ENCODE measurements at places on chromosomes 12 and 14. TPM values are rescaled to one million over a fixed set of nuclear protein-coding genes. Genes with fewer than 3 reads are reported as not detected.
A peak's percentile ranks its signal among the peaks of the same experiment; 100 is the strongest.

The ACVRL1 gene
- 14.9 TPM for total RNA-seq

The AMIGO2 gene
- 2.0 TPM for total RNA-seq

The ERBB3 gene
- total RNA-seq = 1.4 TPM

The TGFB3 gene
- total RNA-seq = 9.0 TPM

The ZNF605 gene
- 9.0 TPM for total RNA-seq

The PAPLN gene
- total RNA-seq = 8.7 TPM

The PTPRO gene
- 3.9 TPM for total RNA-seq

The FBXO21 gene
- 16.0 TPM for total RNA-seq

The KRT82 gene
- 0.05 TPM for total RNA-seq

DNA sequence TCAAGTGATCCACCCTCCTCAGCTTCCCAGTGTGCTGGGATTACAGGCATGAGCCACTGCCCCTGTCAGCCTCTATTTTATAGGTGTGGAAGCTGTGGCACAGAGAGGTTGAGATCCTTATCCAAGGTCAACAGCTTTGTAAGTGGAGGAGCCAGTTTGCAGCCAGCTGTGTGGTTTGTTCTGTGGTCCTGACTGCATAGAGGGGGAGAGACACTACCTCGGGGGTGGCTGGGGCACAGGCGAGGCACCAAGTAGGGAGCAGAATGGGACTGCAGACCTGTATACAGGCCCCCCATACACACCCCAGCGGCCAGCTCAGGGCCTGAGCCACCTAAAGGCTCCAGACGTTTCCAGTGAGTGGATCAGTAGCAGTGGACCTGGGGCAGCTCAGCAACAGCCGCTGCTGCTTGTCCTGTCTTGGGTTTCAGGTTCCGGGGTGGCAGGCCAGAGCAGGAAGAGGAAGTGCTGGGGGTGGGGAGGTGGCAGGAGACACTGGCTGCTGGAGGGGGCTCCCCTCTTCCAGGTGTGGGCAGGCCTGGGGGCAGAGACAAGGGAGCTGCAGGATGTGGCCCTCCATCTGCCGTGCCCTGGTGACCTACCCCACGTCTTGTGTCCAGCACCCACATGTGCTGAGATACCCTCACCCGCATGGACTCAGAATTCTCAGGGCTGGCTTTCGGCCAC, 11.0 kb downstream of the ORAI1 start:
- H3K27me3 ChIP-seq = no peaks in the 10 kb centered on the region
- H3K4me1 ChIP-seq = peaks cover 67% of the 10 kb centered on the region
- peak overlapping the region; percentile 95 for H3K27ac ChIP-seq
- DNase-seq = peak; percentile 67
- H3K36me3 ChIP-seq = peaks cover 18% of the 10 kb centered on the region
- peak overlapping the region; percentile 29 for H3K4me3 ChIP-seq

- peak overlapping the region; percentile 85 for H3K27ac ChIP-seq
- peak; percentile 65 for DNase-seq
- no peak overlapping the region for H3K4me3 ChIP-seq
Observed at GRCh38 chr14:69685218-69685616, 73.8 kb downstream of the SUSD6 start.

DNA sequence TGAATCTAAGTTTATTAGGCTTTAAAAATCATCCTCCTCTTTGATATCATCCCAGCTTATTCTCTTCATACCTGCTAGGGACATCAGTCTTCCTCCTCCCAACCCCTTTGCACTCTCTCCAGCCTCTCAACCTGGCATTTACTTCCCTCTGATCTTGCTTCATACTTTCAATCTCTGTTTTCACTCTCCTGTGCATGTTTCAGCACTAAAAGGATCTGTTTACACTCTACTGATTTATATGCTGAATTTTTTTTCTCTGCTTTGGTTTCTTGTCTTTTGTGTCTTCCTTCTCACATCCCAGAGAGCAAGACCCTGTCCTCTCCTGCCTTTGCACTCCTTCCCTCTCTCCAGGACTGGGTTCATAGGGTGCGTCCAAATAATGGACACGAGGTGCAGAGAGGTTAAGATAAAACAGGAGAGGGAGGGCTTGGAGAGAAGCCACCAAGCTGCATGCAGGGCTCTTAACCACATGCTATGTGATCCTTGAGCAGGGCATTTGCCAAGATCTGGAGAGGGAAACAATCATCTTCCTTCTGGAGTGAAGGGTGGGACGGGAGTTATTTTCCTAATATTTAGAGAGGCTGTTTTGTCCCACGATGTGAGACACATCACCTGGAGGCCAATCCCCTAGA, 3.0 kb upstream of the CISTR start:
- no peak overlapping the region for H3K27ac ChIP-seq
- peaks cover 2% of the 10 kb centered on the region for H3K4me1 ChIP-seq
- peaks cover 56% of the 10 kb centered on the region for H3K27me3 ChIP-seq
- no peak overlapping the region for H3K4me3 ChIP-seq
- no peaks in the 10 kb centered on the region for H3K36me3 ChIP-seq
- DNase-seq = no peak

- no peak overlapping the region for H3K4me3 ChIP-seq
- peaks cover 3% of the 10 kb centered on the region for H3K27me3 ChIP-seq
- no peak overlapping the region for H3K27ac ChIP-seq
- no peaks in the 10 kb centered on the region for H3K4me1 ChIP-seq
Observed at GRCh38 chr14:54778618-54779345, 123.8 kb downstream of the GCH1 start.

DNA sequence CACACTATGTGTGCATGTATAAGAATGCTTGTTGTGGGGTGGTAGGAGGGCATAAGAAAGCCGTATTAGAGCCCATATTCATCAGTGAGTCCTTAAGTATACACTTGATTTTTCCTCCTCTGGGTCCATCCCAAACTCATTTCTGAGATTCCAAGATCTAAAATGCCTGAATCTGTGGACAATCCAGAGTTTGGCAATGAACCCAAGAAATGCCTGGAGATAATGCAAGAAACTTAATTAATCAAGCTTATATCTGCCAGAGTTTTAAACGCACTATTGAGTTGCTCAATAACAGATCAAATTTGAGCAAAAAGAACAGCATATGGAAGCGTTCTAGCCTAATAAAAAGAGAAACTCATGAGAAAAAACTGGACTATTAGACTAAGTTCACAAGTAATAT, 143.4 kb upstream of the NAV3 start:
- no peak overlapping the region for H3K4me3 ChIP-seq
- H3K4me1 ChIP-seq = no peaks in the 10 kb centered on the region
- H3K36me3 ChIP-seq = no peaks in the 10 kb centered on the region

DNA sequence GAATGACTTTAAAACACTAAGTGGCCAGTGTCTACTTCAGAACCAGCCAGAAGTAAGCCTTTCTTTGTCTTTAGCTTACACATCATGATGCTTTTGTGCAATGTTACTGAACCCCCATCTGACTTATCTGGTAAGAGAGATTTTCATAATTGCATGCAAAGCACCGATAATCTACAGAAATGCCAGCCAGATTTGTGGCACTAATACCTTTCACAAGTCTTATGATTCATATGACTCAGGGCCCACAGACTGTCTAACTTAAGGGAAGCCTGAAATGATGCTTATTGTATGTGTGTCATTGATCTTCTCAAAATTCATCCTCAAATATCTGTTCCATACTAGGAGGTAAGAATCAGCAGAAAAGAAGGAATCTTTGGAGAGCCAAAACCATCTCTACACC, 18.0 kb downstream of the IGF1 start:
- H3K36me3 ChIP-seq = no peaks in the 10 kb centered on the region
- H3K4me3 ChIP-seq = no peak overlapping the region

GRCh38 chr14:61438036-61438435, 116.7 kb downstream of the PRKCH start:
- H3K27ac ChIP-seq = peak overlapping the region; percentile 36
- H3K4me3 ChIP-seq = no peak overlapping the region
- H3K27me3 ChIP-seq = no peaks in the 10 kb centered on the region
- H3K4me1 ChIP-seq = peaks cover 53% of the 10 kb centered on the region
- DNase-seq = no peak

- no peaks in the 10 kb centered on the region for H3K27me3 ChIP-seq
- no peak for DNase-seq
- no peaks in the 10 kb centered on the region for H3K36me3 ChIP-seq
- H3K4me1 ChIP-seq = no peaks in the 10 kb centered on the region
- H3K27ac ChIP-seq = no peak overlapping the region
- no peak overlapping the region for H3K4me3 ChIP-seq
Observed at GRCh38 chr14:59251811-59252771, 63.6 kb downstream of the DAAM1 start.

- no peak overlapping the region for H3K27ac ChIP-seq
- DNase-seq = no peak
- H3K27me3 ChIP-seq = no peaks in the 10 kb centered on the region
- no peaks in the 10 kb centered on the region for H3K36me3 ChIP-seq
Observed at GRCh38 chr12:108975024-108975593, 45.8 kb downstream of the SVOP start.

- no peaks in the 10 kb centered on the region for H3K27me3 ChIP-seq
- no peaks in the 10 kb centered on the region for H3K4me1 ChIP-seq
- no peak overlapping the region for H3K4me3 ChIP-seq
Observed at GRCh38 chr12:38502415-38502814, 185.8 kb downstream of the ALG10B start.

- H3K36me3 ChIP-seq = no peaks in the 10 kb centered on the region
- H3K4me1 ChIP-seq = peaks cover 8% of the 10 kb centered on the region
- no peaks in the 10 kb centered on the region for H3K27me3 ChIP-seq
- H3K27ac ChIP-seq = no peak overlapping the region
- DNase-seq = no peak
- no peak overlapping the region for H3K4me3 ChIP-seq
Observed at GRCh38 chr14:97489750-97490149, 692.6 kb downstream of the VRK1 start.

DNA sequence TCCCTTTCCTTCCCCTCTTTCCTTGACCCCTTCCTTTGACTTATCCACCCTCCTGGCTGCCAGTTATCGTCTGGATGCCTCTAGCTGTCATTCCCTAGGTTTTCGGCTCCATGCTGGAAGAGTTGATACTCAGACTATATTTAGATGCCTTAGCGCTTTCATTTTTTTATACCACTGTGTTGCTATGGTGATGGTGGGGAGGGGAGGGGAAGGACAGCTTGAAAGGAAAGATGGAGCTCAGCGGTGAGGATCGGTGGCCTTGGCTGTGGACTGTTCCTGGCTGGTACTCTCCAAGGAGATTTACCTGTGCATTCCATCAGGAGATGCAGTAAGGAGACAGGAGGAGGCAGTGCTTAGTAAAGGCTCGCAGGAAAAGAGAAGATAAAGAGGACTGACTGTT, 108.7 kb downstream of the SLC8A3 start:
- no peaks in the 10 kb centered on the region for H3K4me1 ChIP-seq
- no peaks in the 10 kb centered on the region for H3K36me3 ChIP-seq
- H3K27me3 ChIP-seq = no peaks in the 10 kb centered on the region
- no peak overlapping the region for H3K27ac ChIP-seq

GRCh38 chr12:92943482-92944250, 14.6 kb upstream of the EEA1 start:
- no peak for DNase-seq
- H3K4me1 ChIP-seq = no peaks in the 10 kb centered on the region
- no peak overlapping the region for H3K27ac ChIP-seq
- H3K4me3 ChIP-seq = no peak overlapping the region
- no peaks in the 10 kb centered on the region for H3K36me3 ChIP-seq
- no peaks in the 10 kb centered on the region for H3K27me3 ChIP-seq

- no peak for DNase-seq
- H3K36me3 ChIP-seq = no peaks in the 10 kb centered on the region
- no peaks in the 10 kb centered on the region for H3K4me1 ChIP-seq
- H3K27ac ChIP-seq = no peak overlapping the region
Observed at GRCh38 chr14:100980823-100981222, 77.3 kb upstream of the RTL1 start.

- no peak for DNase-seq
- no peak overlapping the region for H3K4me3 ChIP-seq
- no peaks in the 10 kb centered on the region for H3K36me3 ChIP-seq
- no peaks in the 10 kb centered on the region for H3K4me1 ChIP-seq
Observed at GRCh38 chr14:103836976-103837725, 10.2 kb downstream of the PPP1R13B start.

DNA sequence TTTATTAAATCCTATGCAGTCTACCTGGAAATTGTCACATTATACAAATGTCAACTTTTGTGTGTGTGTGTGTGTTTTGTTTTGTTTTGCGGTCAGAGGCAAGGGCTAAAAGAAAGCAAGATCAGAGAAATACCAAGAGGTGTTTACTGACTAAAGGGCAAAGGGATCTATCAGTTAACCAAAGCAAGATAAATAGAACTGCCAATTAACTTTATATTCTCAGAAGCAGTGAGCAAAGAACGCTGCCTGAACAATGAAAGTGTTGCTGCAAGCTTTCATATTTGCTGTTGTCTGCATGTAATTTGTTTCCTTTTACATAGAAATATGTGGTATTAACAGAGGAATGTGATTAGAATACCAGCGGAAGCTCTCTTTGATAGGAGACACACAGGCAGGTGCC, 30.9 kb downstream of the CCDC60 start:
- H3K36me3 ChIP-seq = no peaks in the 10 kb centered on the region
- H3K4me3 ChIP-seq = no peak overlapping the region
- no peaks in the 10 kb centered on the region for H3K27me3 ChIP-seq
- DNase-seq = no peak

- H3K4me3 ChIP-seq = no peak overlapping the region
- H3K27ac ChIP-seq = no peak overlapping the region
- no peaks in the 10 kb centered on the region for H3K4me1 ChIP-seq
Observed at GRCh38 chr12:24754690-24755638, 193.9 kb downstream of the BCAT1 start.

DNA sequence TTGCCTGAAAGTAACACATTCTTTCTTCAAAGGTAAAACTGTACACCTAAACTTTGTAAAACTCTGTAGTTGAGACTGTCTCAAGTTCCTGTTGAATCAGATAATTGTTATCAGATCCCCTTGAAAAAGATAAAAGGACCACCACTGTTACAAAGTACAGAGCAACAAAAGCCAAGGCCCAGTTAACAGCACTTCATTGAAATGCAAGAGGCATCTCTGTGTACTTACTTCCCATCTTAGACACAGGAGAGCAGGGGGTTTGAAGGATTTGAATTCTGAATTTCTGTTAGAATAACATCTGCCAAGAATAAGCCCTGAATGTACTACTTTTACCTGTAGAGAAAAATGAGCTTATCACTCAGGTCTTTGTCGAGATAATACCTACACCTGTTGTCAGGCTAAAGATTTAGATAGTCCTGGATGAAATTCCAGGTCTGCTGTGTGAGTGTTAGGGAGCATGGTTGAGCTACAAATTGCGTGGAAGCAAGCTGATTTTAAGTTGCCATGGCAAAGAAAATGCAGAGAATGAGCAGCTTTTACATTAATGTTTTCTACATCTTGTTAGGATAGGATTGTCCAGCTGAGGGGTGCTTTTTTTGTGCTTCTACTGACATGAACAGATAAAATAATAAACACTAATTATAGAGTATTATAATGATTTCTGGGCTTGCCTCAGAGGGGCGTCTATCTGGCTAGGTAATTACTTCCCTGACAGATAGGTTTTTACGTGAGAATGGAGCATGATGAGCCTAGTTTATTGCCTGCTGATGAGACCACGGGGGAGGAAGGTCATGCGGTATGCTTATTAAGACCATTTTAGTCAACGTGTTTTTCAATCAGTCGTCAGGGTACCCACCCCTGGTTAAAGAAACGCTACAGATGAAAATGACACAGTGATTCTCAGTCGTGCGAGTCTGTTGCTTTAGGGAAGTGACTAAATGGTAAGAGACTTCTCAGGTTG, 309.2 kb downstream of the PAWR start:
- no peaks in the 10 kb centered on the region for H3K27me3 ChIP-seq
- H3K4me3 ChIP-seq = no peak overlapping the region
- H3K4me1 ChIP-seq = peaks cover 5% of the 10 kb centered on the region
- no peak for DNase-seq
- H3K27ac ChIP-seq = no peak overlapping the region

GRCh38 chr14:65943916-65944410, 531.4 kb downstream of the FUT8 start:
- H3K36me3 ChIP-seq = no peaks in the 10 kb centered on the region
- DNase-seq = no peak
- no peaks in the 10 kb centered on the region for H3K27me3 ChIP-seq
- H3K27ac ChIP-seq = no peak overlapping the region
- H3K4me3 ChIP-seq = no peak overlapping the region
